PC-3 (cell line): ENCODE measurements at places on chromosomes 3 and 15. TPM values are rescaled to one million over a fixed set of nuclear protein-coding genes. Genes with fewer than 3 reads are reported as not detected.

GRCh38 chr3:72171463-72171881, 386.5 kb upstream of the PROK2 start:
- DNase-seq: no peak

DNA sequence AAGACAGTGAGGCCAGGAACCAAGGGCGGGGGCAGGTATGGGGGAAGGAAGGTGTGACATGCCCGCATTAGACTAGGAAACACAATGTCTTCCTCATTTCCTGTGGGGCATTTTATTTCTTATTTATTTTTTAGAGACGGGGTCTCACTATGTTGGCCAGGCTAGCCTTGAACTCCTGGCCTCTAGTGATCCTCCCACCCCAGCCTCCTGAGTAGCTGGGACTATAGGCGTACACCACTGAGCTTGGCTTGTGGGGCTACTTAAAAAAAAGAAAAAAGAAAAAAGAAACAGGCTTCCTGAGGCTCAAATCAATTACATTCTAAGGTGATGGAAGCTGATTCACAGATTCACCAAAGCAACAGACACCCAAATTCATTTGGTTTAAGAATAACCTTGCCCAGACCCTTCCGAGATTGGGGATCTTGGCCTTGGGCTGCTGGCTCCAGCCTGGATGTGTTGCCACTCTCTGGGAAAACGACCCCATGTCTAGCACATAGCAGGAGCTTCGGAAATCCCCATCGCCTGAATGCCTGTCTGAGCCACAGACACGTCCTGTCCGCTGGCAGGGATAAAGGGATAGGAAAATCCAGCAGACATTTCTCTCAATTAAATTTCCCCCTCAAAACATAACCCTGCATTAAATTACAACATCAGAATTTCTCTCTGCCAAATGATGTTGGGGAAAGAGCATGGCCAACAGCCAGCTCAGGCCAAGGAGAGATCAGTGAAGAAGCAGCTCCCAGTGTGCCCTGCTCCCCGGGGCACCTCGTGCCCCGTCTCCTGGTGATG, 13.0 kb downstream of the CPN2 start:
- no peak for DNase-seq

The CCR5 gene
- not detected in 2 replicates for total RNA-seq

DNA sequence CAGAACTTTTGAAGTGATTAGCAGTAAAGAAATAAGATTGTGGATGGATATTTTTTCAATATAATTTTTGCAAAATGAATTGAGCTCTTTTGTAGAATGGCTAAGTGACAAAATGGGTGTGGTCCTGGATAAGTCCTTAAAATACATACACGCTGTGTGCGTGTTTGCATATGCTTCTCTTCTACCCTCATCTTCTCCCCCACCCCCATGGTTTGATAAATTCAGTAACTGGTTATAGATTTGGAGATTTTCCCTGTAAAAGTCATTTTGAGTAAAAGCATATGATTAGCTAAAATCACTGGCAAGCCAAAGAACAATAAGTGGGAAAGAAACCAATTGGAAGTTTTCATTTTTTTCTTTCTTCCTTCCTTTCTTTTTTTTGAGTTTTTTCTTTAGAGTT, 453.9 kb upstream of the MDFIC2 start:
- no peak for DNase-seq

DNA sequence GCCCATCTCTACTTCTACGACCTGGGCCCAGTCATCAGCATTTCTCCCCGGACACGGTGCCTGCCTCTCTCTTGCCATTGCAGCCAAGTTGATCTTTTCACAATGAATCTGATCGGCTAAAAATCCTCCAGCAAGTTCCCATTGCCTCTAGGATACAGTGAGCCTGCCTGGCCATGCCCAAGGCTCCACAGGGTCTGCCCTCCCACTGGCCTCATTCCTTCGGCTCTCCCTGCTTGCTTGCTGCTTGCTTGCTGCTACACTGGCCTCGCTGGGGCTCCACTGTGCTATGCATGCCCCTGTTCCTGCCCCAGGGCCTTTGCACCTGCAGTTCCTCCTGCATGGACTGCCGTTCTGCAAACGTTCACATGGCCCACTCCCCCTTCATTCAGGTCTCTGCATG, 2.0 kb downstream of the ABTB1 start:
- no peak for DNase-seq

- DNase-seq: no peak
These were observed 31.2 kb upstream of the DUT start for GRCh38 chr15:48300038-48300437.

GRCh38 chr3:190746531-190746930, 116.0 kb downstream of the GMNC start:
- no peak for DNase-seq

The NIPA2 gene
- total RNA-seq: 108 and 115 TPM in 2 replicates

The ESYT3 gene
- 1.6 TPM in 2 replicates for total RNA-seq

The CCR8 gene
- not detected in 2 replicates for total RNA-seq

DNA sequence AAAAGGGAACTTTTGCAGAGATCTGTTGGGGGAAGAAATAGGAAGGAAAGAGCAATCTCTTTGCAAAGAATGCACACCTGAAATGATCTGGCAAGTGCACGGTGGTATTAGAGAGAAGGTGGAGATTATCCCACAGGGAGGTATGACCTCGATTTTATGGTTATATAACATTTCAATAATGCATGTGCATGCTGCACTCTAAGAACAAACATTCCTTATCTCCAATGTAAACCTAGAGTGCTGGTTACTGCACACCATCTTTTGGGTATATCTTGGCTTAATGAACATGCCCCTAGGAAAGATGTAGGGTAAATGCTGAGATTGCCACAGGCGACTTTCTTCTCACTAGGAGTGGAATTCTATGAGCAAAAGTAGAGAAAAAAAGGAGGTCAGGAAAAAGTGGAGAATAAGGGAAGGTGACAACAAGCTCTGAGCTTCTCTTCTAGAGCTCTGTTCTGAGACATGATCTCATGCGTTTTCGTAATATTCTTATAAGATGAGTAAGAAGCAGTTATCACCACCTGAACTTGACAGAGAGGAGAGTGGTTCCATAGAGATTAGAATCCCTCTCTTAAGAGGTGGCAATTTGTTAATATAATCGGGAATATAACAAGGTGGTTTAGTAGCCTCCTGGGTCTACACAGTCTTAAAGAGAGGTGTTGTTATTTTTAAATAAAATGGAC, 117.5 kb upstream of the TMC3 start:
- DNase-seq: no peak

The CPEB1 gene
- 2.2 and 3.3 TPM in 2 replicates for total RNA-seq

DNA sequence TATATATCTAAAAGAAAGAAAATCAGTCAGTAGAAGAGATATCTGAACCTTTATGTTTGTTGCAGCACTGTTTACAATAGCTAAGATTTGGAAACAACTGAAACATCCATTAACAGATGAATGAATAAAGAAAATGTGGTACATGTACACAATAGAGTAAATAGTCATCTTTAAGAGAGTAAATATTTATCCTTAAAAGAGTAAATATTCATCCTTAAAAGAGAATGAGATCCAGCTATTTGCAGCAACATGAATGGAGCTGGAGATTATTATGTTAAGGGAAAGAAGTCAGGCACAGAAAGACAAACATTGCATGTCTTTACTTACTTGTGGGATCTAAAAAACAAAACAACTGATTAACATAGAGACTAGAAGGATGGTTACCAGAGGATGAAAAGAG, 197.0 kb upstream of the CBLB start:
- no peak for DNase-seq

The FSD2 gene
- total RNA-seq: not detected in 2 replicates

DNA sequence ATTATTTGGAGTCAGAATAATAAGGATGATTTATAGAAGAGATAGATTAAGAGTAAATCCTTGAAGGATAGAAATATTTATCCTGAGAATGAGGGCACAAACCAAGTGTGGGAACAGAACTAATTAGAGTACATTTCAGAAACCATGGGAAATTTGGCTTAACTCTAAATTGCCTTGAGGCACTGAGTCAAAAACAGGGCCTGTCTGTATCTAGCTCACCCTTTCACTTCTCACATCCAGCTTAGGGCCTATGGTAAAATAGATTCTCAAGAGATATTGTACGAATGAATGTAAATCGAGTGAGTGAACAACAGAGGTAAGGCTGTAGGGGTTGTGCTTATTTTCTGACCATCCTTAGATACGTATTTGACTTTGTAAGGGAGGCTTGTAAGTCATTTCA, 586.1 kb upstream of the DPPA4 start:
- DNase-seq: no peak

The AMIGO3 gene
- total RNA-seq: 1.8 and 2.1 TPM in 2 replicates

The TAGLN3 gene
- total RNA-seq: 2.6 and 4.3 TPM in 2 replicates

The LYZL4 gene
- not detected in 2 replicates for total RNA-seq

- no peak for DNase-seq
These were observed 57.5 kb downstream of the HOMER2 start for GRCh38 chr15:82894971-82895520.

DNA sequence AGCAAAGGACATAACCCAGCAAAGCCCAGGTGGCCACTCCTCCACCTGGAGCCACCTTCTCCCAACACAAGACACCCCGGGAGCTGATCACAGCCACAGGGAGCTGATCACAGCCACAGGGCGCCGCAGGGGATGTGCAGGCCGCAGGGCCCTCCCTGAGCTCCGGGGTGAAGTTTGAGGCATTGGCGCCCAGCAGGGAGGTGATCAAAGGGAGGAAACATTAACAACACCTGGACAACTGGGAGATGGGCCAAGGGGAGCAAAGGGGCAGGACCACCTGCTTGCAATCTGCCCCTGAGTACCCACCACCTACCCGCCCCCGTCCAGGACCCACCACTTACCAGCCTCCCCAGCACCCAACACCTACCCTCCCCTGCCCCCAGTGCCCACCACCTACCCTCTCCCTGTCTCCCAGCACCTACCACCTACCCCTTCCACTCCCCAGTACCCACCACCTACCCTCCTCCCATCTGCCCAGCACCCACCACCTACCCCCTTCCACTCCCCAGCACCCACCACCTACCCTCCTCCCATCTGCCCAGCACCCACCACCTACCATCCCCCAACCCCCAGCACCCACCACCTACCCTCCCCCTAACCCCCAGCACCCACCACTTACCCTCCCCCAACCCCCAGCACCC, 2.4 kb downstream of the UROC1 start:
- no peak for DNase-seq

DNA sequence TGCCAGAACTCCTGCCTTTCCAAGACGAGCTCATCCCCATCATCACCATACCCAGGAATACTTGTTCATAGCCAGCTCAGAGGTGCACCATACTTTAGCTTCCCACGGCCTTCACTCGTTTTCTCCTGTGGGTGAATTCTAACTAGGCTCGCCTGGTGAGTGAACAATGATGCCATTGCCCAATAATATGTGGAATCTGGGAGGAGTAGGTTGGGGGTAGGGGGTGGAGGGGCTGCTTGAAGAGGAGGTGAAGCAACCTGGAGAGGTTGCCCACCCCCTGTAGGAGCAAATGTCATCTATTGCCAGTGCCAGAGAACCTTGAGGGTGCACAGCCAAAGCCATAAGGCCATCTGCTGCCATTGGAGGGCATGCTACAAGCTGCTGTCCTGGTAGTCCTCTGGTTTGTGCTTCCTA, 592 bp upstream of the ZNF445 start:
- no peak for DNase-seq

The C3orf80 gene
- 0.33 and 0.46 TPM in 2 replicates for total RNA-seq
